ENCODE measurements at places on chromosomes 5 and 9.

DNA sequence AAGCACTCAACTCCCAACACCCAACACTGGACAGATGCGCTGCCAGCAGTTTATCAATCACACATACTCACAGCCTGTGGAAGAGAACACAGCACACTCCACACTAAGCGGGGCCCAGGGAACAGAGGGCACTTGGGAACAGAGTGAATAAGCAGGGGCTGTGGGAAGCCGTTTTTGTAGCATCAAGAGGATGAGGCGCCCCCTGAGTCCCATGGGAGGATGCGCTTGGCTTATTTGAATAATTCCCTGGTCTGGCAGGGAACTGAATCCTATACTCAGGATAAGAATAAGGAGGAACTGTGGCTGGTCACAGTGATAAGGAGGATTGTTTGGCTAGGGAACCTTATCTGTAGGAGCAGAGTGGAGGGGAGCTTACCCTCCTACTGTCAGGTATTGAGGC lies 96.1 kb upstream of the DNAH5 start:
- no peak for DNase-seq

DNA sequence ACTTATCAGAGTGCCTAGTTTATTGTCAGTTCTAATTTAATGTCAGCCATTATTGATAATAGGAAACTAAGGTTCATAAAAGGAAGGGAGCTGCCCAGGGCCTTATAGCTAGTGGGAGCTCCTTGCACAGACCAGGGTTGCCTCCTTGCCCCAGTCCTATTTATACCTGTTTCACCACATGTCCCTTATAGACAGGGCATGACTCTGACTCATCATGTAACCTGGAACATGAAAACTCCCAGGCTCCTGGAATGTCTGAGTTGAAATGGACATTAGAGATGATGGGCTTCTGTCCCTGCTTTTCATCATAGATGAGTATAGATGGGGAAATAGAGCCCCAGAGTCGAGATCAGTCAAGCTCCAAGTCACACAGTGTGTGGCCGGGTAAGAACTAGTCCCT lies 21.1 kb downstream of the FAT2 start:
- no peak for DNase-seq

GRCh38 chr5:179307931-179308471 lies 37.3 kb downstream of the ADAMTS2 start:
- DNase-seq: no peak

- DNase-seq: no peak
Measured at GRCh38 chr9:1319436-1319835, 269.3 kb downstream of the DMRT2 start.

DNA sequence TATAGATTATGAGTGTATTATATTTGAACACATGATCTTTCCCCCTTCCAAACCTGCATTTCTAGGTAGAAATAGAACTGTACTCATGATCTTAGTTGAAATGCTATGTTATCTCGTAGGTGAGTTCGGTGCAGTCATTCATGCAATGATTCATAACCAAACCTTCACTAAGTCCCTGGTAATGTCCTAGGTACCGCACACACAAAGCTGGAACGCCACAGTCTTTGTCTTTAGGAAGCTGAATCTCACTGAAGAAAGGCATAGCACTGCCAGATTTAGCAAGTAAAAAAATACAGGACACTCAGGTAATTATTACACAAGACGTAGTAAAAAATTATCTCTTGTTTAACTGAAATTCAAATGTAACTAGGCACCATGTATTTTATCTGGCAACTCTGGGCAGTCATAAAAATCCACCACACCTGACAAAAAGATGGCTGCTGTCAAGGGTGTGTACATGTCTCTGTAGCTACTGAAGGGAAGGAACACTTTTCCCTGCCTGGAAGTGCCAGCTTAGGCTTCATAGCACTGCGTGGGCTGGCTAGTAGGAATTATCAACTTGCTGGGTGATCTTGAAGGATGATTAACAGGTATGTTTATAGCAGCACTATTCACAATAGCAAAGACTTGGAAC lies 28.0 kb upstream of the TXN start:
- no peak for DNase-seq
